ENCODE measurements at places on chromosomes 11 and 22.

DNA sequence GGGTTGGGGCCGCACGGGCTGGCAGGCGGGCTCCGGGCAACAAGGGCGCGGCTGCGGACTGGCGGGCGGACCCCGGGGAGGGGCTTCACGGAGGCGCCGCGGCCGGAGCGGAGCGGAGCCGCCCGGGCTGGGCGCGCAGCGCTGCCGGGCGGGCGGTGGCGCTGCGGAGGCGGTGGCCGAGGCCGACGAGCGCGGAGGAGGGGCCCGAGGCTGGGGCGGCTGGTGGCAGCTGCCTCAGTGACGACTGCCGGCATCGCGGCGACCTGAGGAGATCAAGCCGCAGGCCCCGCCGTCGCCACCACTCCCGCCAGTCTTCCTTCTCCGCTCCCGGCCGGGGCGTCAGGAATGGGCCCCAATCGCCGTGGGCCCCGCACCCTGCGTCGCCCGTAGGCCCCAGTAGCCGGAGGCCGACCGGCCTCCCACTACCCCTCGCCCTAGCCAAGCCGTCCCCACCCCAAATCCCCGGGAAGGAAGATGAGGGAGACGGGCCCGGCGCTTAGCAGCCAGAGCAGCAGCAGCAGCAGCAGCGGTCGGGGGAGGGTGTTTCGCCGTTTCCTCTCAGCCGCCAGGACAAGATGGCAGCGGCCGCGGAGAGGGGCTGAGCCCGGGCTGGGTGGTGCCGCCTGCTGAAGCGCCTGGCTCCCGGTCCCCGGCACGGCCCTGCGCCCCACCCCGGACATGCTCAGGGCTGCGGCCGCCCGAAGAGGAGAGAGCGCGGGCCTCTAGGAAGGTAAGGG lies at the start of gene HIPK3:
Gene HIPK3 (plus strand): TSS at position 222 of the 737 bp plus-strand sequence.
- DNase-seq = peak; percentile 56

DNA sequence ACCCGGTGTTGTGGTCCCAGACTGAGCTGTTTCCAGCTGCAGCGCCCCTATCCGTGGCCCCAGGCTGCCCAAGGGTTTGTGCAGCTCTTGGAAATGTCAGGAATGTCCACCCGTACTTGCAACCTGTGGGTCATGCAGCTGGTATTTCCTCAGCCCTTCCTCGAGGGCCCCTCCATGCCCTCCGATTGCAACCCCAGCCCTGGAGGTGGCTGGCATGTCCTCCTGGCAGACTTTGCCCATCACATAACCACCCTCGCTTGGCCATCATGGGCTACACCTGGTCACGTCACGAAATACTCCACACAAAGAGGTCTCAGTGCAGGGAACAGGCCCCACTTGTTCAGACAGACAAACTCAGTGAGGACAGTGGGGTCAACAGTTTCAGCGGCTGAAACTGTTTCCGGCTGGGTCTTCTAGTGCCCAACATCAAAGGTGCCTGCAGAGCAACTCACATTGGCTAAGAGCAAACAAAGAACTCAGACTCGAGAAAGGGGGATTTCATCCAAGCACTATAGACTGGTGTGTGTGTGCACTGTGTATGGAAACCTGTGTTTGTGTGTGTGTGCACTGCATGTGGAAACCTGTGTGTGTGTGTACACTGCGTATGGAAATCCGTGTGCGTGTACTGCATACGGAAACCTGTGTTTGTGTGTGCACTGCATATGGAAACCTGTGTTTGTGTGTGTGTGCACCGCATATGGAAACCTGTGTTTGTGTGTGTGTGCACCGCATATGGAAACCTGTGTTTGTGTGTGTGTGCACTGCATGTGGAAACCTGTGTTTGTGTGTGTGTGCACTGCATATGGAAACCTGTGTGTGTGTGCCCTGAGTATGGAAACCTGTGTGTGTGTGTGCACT lies 72.8 kb upstream of the CCND1 start:
- DNase-seq = no peak

GRCh38 chr22:37827056-37827455 lies 3.9 kb downstream of the GALR3 start:
- DNase-seq = no peak

DNA sequence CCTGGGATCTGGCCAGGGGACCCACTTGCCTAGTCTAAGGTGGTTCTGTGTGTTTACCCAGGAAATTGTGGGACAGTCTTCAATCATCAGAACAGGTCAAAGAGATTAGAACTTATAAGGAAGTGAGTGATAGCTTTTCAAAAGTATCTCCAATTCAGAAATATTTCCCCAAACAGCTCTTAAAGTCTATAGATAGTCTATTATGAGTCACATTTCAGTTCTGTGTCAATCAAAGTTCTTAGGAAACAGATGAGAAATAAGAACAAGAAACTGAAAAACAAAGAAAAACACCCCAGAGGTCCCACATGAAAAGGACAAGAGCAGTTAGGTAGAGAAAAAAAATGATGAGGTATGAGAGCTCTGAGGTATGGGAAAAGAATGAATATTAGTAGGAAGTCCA lies 381.4 kb upstream of the MPPED2 start:
- no peak for DNase-seq

DNA sequence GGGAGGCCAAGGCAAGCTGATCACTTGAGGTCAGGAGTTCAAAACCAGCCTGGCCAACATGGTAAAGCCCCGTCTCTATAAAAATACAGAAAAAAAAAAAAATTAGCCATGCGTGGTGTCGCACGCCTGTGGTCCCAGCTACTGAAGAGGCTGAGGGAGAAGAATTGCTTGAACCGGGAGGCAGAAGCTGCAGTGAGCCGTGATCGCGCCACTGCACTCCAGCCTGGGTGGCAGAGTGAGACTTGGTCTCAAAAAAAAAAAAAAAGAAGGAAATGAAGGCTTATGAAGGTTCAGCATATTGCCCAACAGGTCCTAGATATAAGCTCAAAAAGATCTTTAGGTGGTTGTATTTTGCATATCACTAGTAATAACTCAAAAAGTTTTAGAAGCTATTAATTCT lies 10.2 kb downstream of the ATL3 start:
- no peak for DNase-seq

GRCh38 chr11:28582506-28582905 lies 474.3 kb downstream of the METTL15 start:
- no peak for DNase-seq

- DNase-seq = no peak
Observed at GRCh38 chr22:23737696-23738095, 13.2 kb downstream of the ZNF70 start.

- no peak for DNase-seq
Observed at GRCh38 chr11:67347964-67348749, 5.2 kb downstream of the POLD4 start.

GRCh38 chr22:42932857-42933484 lies 75.9 kb upstream of the ARFGAP3 start:
- no peak for DNase-seq

- DNase-seq = no peak
Observed at GRCh38 chr22:25361899-25362214, 142.4 kb downstream of the CRYBB2 start.

GRCh38 chr11:111128076-111128870 lies 117.3 kb upstream of the POU2AF2 start:
- DNase-seq = no peak

GRCh38 chr11:75398906-75399305 lies 412 bp upstream of the RPS3 start:
- DNase-seq = no peak

DNA sequence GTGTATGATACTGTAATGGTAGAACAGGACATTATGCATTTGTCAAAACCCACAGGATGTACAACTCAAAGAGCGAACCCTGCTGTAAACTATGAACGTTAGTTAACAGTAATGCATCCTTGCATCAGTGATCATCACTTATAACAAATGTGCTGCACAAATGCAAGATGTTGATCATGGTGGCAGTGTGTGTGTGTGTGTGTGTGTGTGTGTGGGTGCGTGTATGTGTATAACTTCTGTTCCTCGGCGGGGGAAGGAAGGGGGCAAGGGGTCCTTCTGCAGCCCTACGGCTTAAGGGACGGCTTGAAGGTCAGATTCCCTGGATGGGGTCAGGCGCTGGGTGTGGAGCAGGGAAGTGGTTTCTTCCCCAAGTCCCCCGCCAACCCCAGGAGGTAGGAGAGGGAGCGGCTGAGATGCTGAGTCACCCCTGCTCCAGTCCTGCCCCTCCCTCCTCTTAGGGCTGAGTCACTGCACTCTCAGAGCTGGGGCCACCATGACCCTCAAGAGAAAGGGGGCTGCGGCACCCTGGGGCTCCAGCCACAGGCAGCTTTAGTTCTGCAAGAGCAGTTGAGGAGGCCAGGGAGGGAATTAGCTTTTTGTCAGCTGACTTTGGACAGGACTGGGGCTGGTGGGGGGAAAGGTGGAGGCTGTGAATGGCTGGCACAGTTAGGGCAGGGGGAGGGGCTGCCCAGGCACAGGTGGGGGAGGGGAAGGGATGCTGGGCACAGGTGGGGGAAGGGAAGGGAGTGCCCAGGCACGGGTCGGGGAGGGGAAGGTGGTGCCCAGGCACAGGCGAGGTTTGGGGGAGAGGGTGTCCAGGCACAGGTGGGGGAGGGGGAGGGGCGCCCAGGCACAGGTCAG lies 8.8 kb upstream of the CTSD start:
- peak; percentile 33 for DNase-seq

All from stimulated activated CD4-positive, alpha-beta T cell treated with anti-CD3 and anti-CD28 coated beads, Interleukin-15, amount 100 ng/mL, for 1 hour (primary cell).